ENCODE measurements at places on chromosomes 5 and 9.

DNA sequence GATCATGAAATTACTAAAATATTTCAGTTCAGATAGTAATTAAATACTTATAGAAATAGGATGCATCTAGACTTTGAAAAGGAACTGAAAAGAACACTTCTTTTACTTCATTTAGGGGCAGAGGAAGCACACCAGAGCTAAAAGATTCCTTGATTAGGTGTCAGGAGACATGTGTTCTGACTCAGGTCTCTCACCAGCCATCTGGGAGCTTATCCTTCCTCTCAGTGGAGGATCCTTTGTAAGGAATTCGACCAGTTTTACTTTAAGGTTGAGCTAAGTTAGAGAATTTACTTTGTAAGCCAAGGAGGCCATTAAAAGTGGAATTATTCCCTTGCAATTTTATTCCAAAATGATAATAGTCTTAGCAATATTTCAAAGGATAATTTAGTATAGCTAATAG, 16.7 kb downstream of the VCAN start:
- no peak for DNase-seq

DNA sequence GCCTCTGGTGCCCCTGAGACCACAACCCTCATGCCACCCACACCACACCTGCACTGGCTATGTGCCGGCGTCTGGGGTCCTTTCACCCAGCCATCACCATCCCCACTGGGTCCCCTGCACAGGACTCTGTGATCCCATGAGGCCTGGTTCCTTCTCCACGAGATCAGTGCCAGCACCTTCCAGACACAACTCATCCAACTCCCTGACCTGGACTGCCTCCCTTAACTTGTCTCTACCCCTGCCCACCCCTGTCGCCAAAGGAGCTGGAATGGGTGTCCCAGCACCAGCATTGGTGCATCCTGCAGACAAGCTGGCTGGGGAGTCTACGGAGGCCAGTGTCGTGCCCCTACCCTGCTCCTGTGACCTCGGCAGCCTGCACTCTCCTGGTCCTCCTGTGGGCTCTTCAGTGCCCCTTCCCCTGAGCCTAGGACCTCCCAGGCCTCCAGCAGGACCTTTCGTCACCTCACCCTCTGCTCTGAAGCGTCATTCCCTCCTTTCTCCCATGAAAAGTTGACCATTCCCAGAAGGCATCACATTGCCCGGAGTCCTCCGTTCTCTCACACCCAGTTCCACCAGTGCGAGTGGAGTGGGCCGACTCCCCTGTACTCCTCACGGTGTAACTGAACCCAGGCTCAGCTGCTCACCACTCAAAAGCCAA, 87.7 kb downstream of the NSUN2 start:
- no peak for DNase-seq

DNA sequence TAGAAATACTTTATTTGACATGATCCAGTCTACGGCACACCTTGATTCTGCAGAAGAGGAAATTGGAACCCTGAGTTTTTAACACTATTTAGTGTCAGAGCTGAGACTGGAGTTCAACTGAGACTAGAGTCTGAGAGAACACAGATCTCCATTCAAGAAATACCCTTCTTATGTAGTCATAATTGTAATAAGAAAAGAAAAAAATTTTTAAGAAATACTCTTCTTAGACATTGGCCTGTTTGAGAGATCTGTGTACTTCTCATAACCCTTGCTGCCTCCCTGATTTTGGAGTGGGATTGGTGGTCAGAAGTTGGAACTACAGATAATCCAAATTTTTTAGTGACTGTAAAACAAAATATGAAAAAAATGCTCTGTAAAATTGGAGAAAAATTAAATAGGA, 253.4 kb downstream of the ARRDC3 start:
- no peak for DNase-seq

DNA sequence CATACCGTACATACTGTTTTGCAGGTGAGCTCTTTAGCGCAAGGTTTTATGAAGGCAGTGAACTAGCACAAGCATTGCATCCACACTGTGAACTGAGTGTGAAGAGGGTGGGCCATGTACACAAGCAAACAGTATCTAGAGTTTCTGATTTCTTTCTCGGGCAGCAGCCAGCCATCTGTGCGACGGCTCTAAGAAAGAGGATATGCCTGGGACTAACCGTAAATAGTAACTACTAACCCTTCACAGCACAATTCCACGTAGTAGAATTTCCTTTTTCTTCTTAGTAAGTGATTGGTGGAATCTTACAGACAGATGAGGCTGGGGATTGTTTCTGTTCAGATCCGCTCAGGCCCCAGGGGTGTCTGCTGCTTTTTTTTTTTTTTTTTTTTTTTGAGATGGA, 89.0 kb downstream of the DRD1 start:
- no peak for DNase-seq

GRCh38 chr5:116864157-116864837, 289.7 kb upstream of the SEMA6A start:
- no peak for DNase-seq

DNA sequence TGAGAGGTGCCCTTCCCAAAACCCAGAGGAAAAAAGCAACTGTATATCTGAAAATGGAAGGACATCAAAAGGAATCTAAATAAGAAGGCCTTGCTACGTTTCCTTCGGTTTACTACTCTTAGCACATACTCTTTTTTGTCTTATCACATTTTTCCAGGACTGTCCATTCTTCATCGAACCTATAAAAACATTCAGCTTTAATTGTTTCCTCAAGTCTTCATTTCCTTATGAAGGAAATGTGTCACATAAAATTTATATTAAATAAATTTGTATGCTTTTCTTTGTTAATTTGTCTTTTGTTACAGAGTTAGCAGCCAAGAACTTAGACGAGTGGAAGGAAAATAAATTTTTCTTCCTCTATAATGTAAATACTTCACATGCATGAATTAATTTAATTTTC, 255.0 kb downstream of the BNC2 start:
- DNase-seq: no peak

- DNase-seq: no peak
These were observed 259.3 kb upstream of the SLC30A5 start for GRCh38 chr5:68834491-68834981.

- no peak for DNase-seq
These were observed 55.8 kb downstream of the ANXA2R start for GRCh38 chr5:42984307-42984706.

DNA sequence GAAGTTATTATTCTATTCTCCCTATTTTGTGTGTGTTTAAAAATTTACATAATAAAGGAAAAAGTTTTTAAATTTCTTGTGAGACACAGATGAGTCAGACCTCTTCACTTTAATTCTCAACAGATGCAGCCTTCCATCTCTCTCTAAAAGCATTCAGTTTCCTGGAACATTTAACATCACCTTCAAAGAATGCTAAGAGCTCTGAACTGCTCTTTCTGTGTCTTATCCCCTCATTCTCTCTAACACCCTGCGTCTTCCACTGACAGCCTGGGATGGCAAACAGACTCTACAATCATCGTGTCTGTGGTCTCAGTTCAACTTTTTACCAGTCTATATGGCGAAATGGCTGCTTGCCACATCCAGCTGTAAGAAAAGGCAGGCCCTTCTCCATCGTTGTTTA, 173.0 kb downstream of the HINT1 start:
- no peak for DNase-seq

DNA sequence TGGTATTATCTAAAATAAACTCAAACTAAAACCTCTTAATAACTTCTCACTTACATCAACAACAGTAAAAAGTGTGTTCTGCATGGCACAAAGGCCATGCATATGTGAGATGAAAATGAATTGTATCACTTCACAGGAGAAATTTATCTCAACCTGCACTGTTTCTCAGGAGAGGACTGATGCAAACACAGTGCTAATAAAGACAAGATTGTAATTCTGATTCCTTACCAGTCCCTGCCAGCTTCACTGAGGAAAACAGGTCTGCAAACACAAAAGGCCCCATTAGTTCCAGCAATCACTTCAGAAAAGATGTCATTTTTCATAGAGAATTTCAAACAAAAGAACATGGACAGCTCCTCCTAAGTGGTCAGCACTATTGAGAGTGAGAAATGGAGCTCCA, 117.3 kb upstream of the PDE4D start:
- DNase-seq: no peak

DNA sequence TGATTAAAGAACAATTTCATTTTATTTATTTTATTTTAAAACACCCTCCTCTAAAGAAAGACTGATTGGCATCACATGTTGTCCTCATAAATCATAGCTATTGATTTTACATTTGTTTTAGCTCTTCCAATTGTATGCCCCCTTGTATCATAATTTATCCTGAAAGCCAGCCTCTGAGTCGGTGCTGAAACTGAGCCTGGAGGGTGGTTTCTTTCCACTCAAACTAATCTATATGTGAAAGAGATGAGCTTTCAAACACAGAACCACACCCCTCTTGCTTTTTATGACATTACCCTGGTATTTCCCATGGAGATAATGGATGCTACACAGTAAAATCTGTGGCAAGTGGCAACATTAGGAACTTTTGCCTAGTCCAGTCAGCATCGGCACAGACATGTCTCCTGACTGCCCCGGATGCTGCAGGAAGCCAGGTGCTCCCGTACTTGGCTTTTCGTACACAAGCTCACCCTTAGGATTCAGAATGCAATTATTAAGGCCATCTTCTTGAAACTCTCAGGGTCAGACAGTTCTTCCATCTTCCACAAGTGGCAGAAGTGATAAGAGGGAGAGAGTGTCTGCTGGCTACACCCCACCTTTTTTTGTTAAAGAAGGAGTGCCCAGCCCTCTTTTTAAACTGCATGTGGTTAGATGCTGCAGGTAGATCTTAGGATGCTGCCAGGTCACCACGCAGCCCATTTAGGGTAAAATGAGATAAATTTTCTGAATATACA, 91.1 kb downstream of the SNCAIP start:
- DNase-seq: no peak

DNA sequence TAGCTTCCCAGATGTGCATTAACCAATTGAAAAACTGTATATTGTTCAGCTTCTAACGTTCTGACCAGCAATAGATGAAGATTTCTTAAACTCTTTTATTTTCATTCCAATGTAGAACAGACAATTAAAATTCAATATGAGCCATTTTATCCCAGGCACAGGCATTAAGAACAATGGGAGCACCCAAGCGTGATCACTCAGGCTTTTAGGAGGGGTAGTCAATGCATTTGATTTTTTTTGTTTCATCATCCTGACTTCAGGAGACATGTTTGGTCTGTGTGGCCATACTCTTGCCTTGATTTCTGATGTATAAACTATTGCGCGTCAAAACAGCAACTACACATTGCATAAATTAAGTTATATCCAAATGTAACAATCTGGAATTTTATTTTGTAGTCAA, 653.0 kb upstream of the RORB start:
- DNase-seq: no peak

DNA sequence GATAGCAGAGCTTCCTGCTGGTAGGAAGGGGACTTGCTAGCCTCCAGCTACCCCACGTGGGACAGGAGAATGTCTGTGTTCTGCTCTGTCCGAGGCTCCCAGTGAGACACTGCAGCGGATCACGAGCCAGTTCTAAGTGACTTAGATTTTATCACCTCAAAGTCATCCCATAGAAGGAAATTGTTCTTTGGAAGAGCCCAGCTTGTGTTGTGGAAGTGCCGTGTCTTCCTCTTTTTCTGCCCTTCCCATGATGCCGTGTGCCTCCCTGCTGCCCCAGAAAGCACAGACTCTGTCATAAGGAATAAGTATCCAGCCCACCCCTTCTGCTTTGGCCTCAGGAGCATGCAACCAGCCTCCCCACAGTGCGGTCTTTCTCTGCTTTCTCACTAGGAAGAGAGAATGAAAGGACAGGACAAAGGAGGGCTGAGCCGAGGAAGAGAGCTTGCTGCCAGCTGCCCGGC, 35.6 kb downstream of the RUFY1 start:
- no peak for DNase-seq

- DNase-seq: no peak
These were observed 64.7 kb downstream of the RXRA start for GRCh38 chr9:134390947-134391318.

DNA sequence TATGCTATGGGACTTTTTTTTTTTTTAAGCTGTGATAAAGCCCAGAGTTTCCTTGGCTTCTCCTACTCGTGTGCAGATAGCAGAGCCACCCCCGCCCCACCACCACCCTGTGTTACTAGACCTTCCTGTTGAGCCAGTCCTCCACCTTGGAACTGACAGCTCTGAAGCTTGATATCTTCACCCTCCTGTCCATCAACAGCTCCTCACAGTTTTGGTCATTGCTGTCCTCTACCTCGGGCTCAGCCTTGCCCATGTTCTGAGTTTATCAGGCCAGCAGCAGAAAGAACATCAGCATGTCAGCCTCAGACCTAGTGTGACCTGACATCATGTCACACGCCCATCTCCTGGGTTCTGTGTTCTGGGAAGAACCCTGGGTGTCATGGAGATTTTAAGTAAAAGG, 167.1 kb upstream of the RAI14 start:
- DNase-seq: no peak

Data from Caki2 (cell line).